ENCODE measurements at places on chromosomes 4 and X.

DNA sequence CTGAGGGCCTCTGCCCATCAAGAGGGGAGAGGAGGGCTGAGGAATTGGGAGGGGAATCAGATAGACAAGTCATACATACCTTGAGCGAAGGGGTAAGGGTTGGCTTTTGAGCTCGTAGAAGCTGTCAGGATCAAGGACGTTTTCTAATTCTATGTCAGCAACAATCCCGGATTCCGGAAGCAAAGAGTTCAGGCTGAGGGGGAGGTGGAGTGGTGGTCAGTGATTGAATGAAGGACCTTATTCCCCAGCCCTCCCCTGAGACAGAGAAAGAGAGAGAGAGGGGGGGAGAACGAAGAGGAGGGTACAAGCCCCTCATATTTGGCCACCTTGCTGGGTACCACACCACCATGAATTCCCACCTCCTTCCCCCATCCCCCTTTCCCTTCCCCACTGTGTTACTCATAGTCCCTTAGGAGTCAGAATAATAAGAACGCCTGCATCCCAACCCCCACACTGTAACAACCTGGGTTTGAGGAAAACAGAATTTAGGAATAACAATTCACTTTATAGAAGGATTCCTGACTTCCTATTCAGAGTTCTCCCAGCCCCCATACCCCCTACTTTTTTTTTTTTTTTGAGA, 2.7 kb downstream of the TFE3 start:
- DNase-seq = no peak

DNA sequence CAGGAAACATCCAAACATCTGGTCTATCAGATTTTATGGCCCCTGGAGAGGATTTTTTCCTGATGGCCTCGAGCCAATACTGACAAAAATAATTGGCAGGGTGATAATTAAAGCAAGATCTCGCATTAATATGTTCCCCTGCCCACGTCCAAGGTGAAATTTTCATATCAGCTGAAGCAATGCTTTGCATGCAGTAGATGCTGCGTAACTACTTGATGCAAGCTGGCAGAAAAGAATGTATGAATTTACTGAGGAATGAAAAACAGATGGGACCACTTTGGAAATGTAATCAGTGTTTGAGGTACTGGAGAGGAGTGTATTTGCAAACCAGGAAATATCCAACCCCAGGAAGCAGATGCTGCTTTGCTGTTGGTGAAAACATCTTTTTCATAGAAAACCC, 36.8 kb upstream of the REST start:
- no peak for DNase-seq

DNA sequence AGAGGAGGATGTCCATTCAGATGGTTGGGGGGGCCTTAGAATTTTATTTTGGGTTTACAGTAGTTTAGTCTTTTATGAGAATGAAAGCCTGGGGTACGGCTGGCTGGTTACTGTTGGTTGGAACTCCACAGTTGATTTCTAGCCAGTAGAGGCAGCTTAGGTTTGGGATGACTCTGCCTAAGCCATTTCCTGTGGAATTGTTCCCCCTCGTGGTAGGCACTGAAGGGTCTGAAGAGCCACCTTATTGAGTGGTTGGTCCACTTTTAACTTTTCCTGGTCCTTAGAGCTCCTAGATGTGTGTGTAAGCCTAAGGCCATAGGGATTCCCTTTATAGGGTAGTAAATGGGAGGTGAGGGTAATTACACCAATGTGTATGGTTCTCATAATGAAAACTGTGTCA, 19.7 kb downstream of the SPIN3 start:
- DNase-seq = no peak

DNA sequence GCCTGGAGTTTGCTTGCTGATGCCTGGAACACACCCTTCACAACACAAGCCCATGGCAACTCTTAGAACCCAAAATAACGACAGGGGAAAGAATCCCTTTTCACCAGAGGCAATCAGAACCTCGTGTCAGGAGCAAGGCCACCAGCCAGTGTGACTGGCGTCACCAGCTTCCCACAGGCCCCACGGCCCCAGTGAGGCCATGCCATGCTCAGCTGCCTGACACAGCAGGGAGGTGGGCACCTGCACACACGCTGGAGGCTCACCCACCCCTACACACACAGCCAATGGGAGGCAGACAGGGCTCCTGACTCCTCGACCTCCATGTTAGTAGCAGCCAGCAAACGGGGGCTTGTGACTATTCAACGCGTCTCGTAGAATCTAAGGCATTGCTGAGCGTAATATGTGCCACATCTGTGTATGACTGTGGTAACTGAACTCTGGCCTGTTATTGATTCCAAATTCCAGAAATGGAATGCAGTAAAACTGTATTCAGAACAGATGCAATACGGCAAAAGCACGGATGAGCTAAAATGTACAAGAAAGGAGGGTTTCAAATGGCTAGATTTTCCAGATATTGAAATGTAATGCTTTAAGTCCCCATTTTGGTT, 28.5 kb downstream of the RNF212 start:
- no peak for DNase-seq

DNA sequence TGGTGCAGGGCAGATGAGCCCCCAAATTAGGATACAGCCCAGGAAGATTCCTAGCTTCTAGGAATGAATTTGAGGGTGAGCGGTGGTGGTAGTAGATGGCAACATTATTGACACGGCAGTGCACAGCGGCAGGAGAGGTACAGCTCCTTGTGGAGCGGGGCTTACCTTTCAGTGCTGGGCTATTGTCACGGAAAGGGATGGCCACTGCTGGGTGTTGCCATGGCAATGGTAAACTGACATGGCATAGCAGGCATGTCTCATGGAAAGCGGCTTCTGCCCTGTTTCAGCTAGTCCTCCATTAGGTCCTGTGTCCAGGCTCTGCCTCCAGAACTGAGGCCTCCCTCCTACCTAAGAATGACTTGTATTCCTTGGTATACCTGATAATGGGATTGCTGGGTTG, 81.8 kb upstream of the WDR1 start:
- DNase-seq = no peak

GRCh38 chr4:102444752-102445151, 56.4 kb upstream of the NFKB1 start:
- DNase-seq = no peak

DNA sequence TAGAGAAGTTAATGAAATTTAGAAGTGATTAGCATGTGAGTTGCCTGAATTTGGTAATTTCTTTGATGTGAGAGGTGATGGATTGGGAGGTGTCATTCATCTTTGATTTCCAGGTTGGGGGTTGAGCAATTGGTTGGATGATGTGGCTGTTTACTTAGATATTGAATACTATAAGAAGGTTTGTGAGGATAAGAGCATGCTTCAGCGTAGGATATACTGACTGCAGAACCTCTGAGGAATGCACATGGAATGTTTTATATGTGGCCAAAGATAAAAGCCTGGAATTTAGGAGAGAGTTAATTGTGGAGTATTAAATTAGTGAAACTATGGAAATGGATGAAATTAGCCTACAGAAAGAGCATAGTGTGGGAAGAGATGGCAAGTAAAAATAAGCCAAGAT, 165.4 kb upstream of the MAD2L1 start:
- no peak for DNase-seq

DNA sequence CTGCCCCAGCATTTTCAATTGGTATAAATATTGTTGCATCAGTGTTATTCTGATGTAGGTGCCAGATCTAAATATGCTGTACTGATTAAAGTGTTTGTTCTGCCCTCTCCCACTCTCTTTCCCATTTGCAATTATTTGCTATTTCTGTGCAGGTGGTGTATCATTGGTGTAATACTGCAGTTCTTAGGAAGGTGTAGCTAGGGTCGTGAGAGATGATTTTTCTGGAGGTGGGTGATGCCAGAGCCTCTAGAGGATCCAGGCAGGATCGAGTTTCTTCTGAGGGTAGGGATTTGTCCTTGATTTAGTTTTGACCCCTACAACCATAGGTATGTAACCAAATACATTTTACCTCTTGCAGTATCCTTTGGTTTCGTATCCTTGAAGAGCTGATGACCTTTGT, 1.9 kb downstream of the SMAD1 start:
- no peak for DNase-seq

GRCh38 chr4:56648021-56648823, 32.9 kb downstream of the HOPX start:
- no peak for DNase-seq

DNA sequence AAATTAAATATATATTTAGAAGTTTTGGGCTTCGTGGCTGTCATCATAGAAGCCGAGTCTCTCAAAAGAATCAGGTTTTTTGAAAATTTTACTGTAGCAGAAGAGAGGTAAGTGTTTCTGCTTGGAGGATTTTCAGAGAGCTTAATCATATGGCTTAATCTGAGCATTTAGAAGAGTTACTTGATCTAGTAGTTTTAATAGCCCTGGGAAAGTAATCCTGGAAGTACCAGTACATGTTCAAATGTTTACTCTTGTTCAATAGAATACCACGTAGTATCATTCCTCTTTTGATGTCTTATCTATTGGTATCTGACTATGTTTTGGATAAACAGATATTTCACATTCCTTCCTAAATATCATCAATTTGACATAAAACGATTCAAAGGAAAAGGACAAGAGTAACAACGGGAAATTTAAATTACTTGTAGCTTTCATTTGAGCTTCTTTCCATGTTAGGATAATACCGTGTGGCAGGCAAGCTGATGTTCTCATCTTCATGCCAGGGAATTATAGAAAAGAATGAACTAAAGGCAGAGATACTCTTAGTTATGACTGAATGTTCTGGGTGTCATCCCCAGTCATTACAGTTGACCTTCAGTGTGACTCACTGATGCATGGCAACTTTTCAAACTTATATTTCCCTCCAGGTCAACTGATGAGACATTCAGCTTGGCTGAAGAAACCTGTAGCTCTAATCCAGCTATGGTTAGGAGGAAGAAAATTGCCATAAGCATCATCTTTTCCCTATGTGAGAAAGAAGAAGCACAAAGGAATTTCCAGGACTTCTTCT, 89.8 kb downstream of the FNIP2 start:
- no peak for DNase-seq

DNA sequence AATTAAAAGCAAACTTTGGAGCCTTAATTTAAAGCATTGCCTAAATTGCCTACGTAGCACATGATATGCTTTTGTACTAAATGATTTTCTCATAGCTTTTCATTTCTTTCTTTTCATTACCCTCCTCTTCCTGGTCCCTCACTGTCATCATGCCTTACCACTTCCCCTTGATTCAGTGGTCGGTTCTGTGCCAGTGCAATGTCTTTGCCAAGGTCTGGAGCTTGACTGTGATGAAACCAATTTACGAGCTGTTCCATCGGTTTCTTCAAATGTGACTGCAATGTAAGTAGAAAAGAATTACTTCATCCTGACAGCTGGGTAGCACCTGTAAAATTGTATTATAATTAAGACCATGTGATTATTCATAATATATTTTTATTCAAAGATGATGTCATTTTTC, 72.5 kb downstream of the C4orf46 start:
- DNase-seq = no peak

- no peak for DNase-seq
Measured at GRCh38 chr4:185143601-185143969, 519 bp downstream of the SLC25A4 start.

DNA sequence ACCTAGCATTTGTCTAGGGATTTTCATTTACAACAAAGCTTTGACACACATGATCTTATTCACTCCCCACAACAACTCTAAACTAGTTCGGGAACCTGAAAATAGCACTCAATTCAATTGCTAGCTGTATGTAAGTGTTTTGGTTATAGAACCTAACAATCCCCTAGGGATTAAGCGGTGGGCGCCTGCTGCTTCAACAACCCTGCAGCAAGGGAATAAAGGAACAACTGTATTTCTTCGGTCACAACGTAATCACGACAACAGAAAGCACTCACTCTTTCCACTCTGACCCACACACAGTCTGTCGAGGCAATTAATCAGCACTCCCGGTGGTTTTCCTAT, 674 bp upstream of the DIAPH2 start:
- no peak for DNase-seq

GRCh38 chr4:86841309-86841708, 7.9 kb downstream of the SLC10A6 start:
- DNase-seq = no peak

DNA sequence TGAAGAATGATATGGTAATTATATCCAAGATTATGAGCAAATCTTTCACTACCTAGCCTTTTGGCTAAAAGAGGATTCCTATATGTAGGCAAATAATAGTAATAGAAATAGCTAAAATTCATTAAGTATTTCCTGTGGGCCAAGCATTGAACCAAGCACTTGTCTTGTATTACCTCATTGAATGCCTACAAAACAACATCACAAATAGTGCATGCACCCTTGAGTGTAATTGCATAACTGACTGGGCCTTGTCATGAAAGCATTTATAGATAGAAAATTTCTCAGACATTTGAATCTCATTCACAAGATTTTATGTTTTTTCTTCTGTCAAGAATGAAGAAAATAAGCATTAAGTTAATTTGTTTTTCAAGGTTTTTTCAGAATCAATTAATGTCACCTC, 3.9 kb upstream of the HPGDS start:
- no peak for DNase-seq

DNA sequence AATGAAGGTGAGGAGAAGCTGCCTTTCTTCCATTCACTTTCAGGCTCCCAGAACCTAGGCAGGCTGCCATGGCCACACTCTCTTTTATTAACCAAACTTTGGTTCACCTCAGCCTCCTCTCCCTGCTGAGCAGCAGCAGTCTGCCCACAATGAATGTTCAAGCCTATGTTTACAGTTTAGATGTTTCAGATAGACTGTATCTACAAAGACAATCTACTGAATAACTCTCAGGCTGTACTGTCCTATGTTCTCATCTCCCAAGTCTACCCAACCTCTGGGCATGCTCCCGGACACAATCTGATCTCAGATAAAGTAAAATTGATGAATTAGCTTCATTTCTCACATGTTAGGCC, 59.2 kb upstream of the TMEM164 start:
- no peak for DNase-seq

DNA sequence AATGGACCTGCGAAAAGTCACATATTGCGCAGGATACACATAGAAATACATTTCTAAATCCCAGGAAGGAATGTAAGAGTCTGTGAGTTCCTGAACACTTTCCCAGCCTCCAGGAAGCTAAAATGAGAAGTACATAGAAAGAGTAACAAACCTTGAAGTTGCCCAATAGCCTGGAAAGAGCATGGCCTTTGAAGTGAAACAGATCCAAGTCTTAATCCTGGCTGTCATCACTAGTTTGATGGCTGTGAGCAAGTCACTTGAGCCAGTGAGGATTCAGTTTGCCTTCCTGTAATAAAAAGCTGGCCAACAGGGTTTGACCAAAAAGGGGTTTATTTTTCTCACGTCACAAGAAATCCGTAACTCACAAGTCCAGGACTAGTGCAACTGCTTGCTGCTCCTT, 69.8 kb downstream of the ARHGEF38 start:
- DNase-seq = no peak
